Mesenchymal stem cell (in vitro differentiated cells and primary cell): ENCODE measurements at places on chromosomes 2 and 18.

- peaks cover 75% of the 10 kb centered on the region for H3K36me3 ChIP-seq
- H3K4me3 ChIP-seq = no peak overlapping the region
- peaks cover 16% of the 10 kb centered on the region for H3K4me1 ChIP-seq
- no peak for DNase-seq
- no peak overlapping the region for H3K27ac ChIP-seq
Measured at GRCh38 chr2:27039871-27040270, 7.1 kb downstream of the TMEM214 start.

DNA sequence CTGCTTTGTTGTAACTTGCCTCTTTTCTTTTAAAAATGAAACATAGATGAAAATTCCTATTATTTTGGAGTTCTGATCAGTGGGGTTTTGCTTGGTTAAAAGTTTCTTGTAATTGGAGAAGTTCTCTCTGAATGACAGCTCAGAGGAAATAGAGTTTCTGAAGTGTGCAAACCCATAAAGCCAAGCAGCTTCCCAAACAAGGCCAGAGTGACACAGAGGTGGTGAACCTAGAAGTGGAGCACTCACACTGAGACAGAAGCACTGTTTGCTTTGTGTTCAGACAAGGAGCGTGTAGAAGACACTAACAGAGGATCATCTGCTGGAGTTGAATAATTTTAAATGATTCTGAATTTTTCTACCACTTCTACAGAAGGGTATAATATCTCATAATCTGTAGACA lies 49.2 kb downstream of the FBXO48 start:
- H3K4me1 ChIP-seq = no peaks in the 10 kb centered on the region
- peaks cover 23% of the 10 kb centered on the region for H3K27me3 ChIP-seq
- no peak for DNase-seq

- H3K4me3 ChIP-seq = peak within 1 kb of the TSS; percentile 91
- no peaks in the 10 kb centered on the region for H3K27me3 ChIP-seq
- H3K27ac ChIP-seq = peak within 1 kb of the TSS; percentile 99
Measured at GRCh38 chr2:215435870-215436704, at the start of gene FN1. Gene FN1 (minus strand): TSS chr2:215436068. CDS start chr2:215435802, 266 bp downstream.

- no peak overlapping the region for H3K27ac ChIP-seq
- no peak for DNase-seq
- no peak overlapping the region for H3K4me3 ChIP-seq
- peaks cover 4% of the 10 kb centered on the region for H3K4me1 ChIP-seq
- H3K36me3 ChIP-seq = no peaks in the 10 kb centered on the region
Measured at GRCh38 chr2:68482296-68482820, 15.0 kb downstream of the APLF start.

- peaks cover 3% of the 10 kb centered on the region for H3K4me1 ChIP-seq
- DNase-seq = no peak
- no peak overlapping the region for H3K27ac ChIP-seq
- H3K36me3 ChIP-seq = no peaks in the 10 kb centered on the region
- H3K4me3 ChIP-seq = no peak overlapping the region
- no peaks in the 10 kb centered on the region for H3K27me3 ChIP-seq
Measured at GRCh38 chr2:119746836-119747686, 12.7 kb upstream of the PTPN4 start.

- DNase-seq = no peak
- H3K27me3 ChIP-seq = no peaks in the 10 kb centered on the region
- peaks cover 11% of the 10 kb centered on the region for H3K36me3 ChIP-seq
- no peak overlapping the region for H3K27ac ChIP-seq
- no peaks in the 10 kb centered on the region for H3K4me1 ChIP-seq
- H3K4me3 ChIP-seq = no peak overlapping the region
Measured at GRCh38 chr18:41999751-42000150, 44.7 kb downstream of the PIK3C3 start.

- no peak for DNase-seq
- H3K27me3 ChIP-seq = peaks cover 45% of the 10 kb centered on the region
- no peak overlapping the region for H3K4me3 ChIP-seq
- no peaks in the 10 kb centered on the region for H3K4me1 ChIP-seq
- no peaks in the 10 kb centered on the region for H3K36me3 ChIP-seq
- H3K27ac ChIP-seq = no peak overlapping the region
Measured at GRCh38 chr2:121046335-121046734, 238.7 kb downstream of the TFCP2L1 start.

DNA sequence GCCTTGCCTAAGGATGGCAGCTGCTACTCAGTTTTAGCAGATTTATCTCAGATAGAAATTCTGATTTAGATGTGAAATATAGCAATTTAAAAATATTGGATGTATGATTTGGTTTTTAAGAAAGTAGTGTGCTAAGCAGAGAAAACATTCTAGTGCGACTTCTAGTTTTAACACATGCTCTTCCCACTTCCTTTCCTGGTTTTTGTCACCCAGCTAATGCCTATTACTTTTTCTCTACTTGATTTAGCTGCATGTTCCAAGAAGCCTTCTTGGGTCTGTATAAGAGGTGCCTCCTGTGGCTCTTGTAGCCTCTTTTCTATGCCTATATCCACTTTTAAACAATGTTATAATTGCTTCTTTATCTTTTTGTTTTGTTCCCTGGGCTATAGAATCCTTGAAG lies 53.0 kb downstream of the GPD2 start:
- H3K4me1 ChIP-seq = no peaks in the 10 kb centered on the region
- H3K27ac ChIP-seq = no peak overlapping the region
- H3K36me3 ChIP-seq = no peaks in the 10 kb centered on the region
- DNase-seq = no peak
- H3K4me3 ChIP-seq = no peak overlapping the region
- no peaks in the 10 kb centered on the region for H3K27me3 ChIP-seq

DNA sequence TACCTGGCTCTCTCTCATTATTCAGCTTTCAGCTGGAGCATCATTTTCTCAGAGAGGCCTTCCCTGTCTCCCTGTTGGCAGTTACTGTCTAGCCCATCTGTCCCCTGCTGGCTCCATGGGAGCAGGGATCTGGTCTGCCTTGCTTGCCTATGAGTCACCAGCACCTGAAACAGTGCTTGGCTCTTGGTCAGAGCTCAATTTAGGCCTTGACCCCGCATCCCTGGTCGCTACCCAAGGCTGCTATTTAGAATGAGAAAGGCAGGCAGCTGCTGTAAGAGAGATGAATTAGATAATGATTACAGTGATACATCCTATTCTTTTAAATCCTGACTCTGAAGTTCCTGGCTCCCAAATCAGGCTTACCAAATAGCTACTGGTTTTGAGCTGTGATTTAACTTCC lies 32.9 kb downstream of the KCNE4 start:
- H3K4me3 ChIP-seq = no peak overlapping the region
- H3K27me3 ChIP-seq = no peaks in the 10 kb centered on the region
- no peaks in the 10 kb centered on the region for H3K36me3 ChIP-seq
- peaks cover 1% of the 10 kb centered on the region for H3K4me1 ChIP-seq
- DNase-seq = no peak
- H3K27ac ChIP-seq = no peak overlapping the region
